ENCODE measurements at places on chromosomes 3 and 15. TPM values are rescaled to one million over a fixed set of nuclear protein-coding genes. Genes with fewer than 3 reads are reported as not detected.

DNA sequence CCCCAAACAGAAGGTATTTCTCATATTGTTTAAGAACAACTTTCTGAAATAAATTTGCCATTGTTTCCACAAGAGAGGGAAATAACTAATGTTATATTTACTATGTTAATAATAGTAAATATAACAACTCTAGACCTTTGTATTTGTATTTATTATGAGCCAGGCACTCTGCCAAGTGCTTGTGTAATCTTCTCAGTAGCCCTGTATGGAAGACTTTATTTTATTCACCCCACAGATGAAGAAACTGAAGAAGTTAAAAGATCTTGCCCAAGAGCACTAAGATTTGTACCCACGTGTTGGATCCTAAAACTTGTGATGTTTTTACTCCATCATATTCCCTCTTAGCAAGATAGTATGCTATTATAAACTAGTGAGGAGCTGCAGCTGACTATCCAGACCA, 12.0 kb upstream of the GNB4 start:
- no peak for DNase-seq

The CILP gene
- total RNA-seq, result 0.03 TPM

DNA sequence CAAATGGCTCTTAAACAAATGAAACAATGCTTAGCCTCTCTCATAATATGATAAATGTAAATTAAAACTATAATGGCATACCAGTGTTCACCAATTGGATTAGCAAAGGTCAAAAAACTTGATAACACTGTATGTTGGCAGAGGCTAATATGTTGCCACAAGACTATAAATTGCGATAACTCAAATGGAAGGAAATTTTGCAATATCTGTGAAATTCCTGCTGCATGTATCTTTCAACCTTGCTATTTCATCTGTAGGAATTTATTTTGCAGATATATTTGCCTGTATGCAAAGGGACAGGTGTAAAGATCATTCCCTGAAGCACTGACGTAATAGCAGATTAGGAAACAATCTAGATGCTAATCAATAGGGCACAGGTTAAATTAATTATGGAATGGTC, 191.4 kb upstream of the EIF1B start:
- no peak for DNase-seq

GRCh38 chr3:67790043-67790442, 135.6 kb upstream of the SUCLG2 start:
- DNase-seq, result peak; percentile 38

The SHC4 gene
- not detected for total RNA-seq
